D721Med (cell line): ENCODE measurements at places on chromosomes 13 and 19.

DNA sequence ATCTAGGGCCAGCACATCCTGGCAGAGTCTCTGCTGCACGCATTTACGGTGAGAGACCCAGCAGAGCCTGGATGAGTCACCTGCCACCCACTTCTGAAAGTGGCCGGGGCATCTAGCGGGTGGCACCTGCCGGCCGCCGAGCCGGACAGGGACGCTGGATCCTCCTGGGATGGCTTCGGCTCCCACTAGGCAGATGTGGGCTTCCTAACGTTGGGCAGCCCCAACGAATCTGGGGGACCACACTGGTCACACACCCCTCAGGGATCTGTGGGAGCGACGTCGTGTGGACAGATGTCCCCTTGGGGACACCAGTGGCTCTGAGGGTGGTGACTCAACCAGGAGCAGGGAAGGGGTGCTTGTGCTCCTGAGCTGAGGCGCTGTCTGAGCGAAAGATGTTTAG lies 32.2 kb downstream of the TMEM255B start:
- no peak for DNase-seq

DNA sequence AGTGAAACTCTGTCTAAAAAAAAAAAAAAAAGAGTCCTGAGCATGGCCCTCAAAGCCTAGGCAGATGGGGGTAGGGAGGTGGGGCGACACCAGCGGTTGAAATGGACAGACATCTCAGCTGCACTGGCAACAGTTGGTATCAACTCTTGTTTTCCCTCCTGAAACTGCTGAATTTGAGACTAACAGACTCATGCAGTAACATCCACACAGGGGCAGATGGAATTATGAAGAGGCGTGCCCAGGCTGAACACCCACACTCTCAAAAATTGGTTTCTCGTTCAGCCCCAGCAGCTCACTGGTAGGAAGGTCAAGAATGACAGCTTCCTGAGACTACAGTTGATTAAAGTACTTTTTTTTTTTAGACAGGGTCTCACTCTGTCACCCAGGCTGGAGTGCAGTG lies 24.1 kb downstream of the PBX4 start:
- no peak for DNase-seq

DNA sequence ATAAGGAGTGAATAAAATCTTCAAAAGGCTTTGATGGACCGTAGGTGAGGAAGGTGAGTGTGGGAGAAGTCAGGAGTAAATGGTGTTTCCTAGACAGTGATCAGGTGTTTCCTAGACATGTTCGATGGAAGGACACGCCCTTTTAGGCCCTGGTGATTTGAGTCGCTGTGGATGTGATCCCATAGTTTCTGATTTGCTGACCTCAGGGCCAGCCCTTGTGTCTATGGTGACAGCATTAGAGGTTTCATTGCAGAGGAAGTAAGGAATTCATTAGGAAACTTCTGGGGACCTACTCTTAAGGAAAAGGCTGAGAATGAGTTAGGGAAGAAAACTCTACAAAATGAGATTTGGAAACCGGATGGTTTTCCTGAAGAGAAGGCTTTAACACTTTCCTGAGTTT lies 31.5 kb upstream of the RNF113B start:
- DNase-seq: no peak

- peak; percentile 59 for DNase-seq
These were observed 26.8 kb upstream of the UBE2L5 start for GRCh38 chr13:30395192-30396158.

DNA sequence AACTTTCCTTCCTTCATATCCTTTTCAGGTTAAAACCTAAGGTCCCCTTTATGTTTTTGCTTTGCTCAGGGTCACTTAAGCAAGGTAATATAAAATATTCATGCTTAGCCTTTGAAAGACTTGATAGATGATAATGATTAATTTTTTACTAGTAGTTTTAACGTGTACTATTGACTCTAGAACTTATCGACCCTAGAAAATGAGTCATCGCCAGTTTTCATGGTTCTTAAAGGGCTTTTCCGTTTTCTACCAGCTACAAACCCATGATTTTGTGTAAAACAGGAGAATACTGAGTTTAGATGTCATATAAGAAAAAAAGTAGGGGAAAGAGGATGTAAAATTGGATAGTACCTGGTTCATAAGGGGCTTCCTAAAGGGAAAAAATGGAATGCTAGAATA lies 75.7 kb downstream of the DHRS12 start:
- DNase-seq: no peak

GRCh38 chr13:109243311-109243951 lies 543.0 kb downstream of the IRS2 start:
- DNase-seq: no peak

DNA sequence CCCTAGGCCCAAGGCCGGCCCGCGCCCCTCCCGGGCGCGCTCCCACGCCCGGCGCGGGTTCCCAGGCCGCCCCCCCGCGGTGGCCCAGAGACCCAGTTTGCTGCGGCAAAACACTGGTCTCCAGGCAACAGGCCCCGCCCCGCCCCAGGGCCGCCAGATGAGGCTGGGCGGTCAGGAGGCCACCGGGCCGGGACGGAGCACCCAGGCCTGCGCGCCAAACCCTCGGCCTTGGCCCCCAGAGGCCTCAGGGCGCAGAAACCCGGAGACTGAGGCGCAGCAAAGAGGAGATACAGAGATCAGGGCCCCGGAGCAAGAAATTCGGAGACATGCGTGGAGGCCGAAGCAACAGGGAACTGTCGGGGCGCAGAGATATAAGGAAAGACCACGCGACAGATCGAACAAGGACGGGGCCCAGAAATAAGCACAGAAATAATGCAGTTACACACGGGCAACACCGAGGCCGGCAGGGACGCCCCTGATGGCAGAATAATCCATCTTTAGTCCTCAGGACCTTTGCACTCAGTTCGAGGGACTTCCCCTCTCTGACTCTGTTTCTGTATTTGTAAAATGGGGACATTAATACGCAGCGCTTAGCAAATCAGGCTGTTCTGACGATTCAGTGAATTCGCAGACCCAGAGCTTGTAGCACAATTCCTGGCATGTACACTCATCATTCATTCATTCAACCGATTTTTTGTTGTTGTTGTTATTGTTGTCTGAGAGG lies 20.8 kb upstream of the ERCC1 start:
- DNase-seq: peak; percentile 83
